Cardiac fibroblast (primary cell): ENCODE measurements at places on chromosomes 11 and 22.

DNA sequence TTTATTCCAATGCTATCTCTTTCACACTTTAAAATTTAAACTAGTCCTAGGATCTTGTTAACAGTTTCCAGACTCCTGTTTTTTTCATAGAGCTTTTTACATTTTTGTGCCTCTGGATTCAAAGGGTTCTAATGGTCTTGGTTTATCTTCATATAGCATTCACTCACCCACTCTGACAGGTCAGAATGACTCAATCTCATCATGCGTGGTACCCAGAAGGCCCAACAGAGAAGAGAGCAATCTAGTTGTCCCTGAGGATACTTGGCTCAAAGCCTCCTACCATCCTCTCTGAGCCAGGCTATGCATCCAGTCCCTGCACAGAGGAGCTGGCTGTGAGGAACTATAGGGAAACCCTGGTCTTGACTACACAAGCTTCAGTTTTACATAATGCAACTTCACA is 27.5 kb downstream of the MAML2 start:
- no peak for DNase-seq

GRCh38 chr11:107457205-107457557 is 444 bp downstream of the CWF19L2 start:
- peak; percentile 4 for DNase-seq

DNA sequence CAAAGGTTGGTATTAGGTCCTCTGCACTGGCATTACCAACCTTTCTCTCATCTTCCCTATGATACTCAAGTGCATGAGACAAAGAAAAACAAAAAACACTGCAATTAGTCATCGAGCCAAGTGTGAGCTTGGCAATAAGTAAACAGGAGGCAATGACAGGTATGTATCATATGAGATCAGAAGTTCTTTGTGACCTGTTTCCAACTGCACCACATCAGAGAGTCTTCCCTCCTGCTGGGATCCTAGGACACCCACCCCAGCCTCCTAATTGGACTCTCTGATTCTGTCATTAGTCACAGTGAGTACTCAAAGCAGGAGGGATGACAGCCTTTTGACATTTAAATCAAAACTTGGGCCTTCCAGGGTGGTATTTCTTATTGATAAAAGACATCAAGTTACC is 7.8 kb upstream of the JAML start:
- no peak for DNase-seq

DNA sequence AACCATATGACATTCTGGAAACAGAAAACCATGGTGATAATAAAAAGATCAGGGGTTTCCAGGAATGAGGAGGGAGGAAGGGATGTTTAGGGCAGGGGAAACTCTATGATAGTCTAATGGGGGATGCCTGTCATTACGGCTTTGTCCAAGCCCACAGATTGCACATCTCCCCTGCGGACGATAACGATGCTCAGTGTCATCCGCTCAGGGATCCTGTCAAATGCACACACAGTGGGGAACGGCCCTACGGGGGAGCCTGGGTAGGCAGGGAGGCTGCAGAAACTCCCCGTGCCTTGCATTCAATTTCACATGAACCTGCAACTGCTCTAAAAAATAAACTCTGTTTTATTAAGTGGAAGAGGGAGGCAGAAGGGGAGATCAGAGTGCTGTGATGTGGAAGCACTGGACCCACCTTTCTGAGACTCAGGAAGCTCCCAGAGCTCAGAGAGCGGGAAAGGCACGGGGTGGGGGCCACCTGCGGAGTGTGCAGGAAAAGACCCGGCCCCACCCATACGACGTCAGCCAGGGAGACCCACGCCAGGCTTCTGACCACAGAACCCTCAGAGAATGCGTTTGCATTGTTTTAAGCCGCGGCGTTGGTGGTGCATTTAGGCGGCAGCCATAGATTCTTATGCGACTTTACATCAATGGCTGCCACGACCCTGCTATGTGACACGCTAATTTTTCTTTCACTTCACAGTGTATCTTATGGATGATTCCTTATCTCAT is 543.5 kb downstream of the BRD1 start:
- no peak for DNase-seq

GRCh38 chr22:44151676-44152075 is 29.0 kb upstream of the PARVG start:
- DNase-seq = peak; percentile 61

DNA sequence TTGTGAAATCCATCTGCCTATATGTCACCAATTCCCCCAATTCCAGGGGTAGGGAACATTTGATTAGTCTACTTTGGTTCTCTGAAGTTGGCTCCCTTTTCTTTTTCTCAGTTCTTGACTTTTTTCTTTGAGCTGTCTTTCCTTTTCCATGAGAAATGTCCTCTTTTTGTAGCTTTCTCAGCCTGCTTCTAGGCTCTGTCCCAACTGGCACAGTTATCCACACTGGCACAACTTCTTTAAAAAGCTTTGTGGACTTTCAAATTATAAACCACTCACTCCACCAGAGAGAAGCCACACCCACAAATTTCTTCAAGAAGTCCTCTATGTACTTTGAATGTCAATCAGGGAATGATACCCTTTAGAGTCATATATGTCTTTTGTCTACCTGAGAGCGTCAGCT is 100.5 kb downstream of the TTC17 start:
- no peak for DNase-seq

- DNase-seq = no peak
Measured at GRCh38 chr11:122977470-122978298, 4.0 kb downstream of the BSX start.

DNA sequence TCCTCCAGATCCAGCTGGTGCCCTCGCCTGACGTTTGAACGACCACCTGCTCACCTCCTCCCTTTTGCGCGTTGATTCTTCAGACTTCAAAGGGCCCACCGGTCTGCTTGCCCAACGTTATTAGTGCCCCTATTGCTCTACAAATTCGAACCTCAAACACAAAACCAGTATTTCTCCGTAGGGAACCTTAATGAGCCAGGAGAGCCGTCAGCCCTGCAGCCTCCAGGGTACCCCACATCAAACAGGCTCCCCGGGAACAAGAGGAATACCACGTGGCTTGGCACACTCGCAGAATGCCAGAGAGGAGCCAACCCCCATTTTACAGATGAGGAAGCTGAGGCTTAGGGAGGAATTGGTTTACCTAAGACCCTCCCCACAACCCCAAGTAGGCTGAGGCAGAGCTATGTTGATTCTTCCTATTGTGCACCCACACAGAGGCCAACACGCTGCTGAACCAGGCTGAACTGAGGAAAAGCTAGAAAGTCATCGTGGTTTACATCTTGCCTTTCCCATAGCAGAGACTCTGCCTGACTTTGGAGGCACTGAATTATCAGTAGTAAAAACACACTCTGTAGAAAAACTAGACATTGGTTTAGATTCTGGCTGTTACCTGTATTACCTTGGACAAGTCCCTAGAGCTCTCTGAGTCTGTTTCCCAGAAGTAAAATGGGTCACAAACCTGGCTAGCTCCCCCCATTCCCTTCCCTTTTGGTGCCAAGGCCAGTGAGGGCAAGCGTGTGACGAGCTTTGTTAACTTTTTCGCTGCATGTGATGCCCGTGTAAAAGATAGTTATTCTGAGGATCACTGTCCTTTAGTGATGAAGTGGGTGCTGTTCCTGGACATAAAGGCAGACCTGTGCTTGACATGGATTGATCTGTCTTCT is 764 bp downstream of the TKFC start:
- DNase-seq = no peak

DNA sequence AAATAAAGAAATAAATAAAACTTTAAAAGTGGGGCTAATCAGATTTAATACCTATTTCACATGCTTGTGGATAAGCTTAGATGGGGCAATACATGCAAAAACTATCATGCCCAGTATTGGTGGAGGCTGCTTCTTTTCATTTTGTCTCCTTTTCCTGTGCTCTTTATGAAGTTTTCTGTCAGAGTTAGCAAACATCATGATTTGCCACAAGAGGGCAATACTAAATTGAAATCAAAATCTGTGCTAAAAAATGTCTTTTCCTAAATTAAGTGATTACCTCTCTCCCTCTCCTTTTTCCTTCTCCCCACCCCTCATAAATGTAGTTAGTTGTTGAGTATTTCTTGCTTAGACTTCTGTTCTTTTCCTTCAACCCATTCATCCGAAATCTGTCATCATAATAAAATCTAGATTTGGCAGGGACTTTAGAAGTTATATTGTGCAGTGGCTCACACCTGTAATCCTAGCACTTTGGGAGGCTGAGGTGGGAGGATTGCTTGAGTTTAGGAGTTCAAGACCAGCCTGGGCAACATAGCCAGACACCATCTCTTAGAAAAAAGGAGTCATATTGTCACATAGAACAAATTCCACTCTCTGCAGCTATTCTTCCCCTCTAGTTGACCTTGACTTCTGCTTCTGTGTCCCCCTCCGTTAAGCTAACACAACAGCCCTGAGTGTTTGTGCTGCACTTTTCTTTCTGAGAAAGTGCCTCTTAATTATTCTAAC is 4.7 kb upstream of the ARHGAP42 start:
- peak; percentile 70 for DNase-seq

DNA sequence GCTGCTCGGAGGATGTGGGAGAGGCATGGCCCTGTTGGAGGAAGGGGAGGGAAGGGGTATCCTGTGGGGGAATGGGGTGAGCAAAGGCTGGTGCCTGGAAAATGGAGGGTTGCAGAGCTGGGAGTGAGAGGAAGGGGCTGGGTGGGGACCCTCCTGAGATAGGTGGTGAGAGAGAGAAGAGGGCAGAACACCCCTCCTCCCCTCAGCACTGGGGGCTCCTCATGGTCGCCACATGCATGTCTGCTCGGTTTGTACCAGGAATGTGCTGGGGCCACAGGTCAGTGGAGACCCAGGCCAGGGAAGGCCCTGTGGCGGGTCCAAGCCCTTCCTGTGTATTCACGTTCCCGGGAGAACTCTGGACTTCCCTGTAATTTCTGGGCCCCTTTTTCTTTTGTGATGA is 27.8 kb upstream of the ACR start:
- no peak for DNase-seq

DNA sequence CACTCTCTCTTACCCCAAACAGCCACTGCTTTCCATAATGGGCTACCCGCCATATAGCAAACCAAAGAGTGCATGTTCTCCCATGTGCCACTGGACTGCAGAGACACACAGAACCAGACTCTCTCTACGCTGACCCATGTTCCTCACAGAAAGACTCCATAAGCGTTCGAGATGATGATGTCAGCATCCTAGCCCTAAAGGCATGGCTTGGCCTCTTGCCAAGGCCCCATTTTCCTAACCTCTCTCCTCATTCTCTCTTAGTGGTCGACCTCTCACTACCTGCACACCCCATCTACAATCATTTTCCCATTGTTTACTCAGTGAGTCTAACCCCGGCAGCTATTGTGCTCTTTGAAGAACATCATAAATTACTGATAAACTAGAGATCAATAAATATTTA is 4.9 kb downstream of the NDUFC2 start:
- DNase-seq = no peak

DNA sequence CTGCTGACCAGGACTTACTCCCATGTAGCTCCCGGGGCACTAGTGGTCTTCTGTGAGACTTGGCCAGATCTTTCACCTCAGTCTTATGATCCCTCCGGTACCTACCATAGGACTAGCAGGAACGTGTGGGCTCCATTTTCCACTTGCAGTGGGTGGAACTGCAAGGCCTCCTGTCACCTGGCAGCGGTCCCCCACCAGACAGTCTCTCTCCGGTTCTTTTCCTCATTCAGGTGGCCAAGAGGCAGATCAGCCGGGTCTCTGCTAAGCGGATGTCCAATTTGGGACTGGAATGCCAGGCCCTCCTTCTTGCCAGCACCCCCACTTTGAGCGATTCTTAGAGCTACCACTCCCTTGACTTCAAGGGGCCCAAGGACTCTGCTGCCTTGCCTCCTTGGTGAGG is 158.9 kb downstream of the NAV2 start:
- DNase-seq = no peak

GRCh38 chr22:21948390-21948789 is 4.3 kb downstream of the PPM1F start:
- DNase-seq = no peak
